Prostate gland (tissue), 2 donors: ENCODE measurements at places on chromosomes 3 and 15.

GRCh38 chr15:59174835-59175831, 31.5 kb upstream of the LDHAL6B start:
- no peaks in the 10 kb centered on the region for H3K27me3 ChIP-seq
- peak overlapping the region; percentile 56 for H3K27ac ChIP-seq
- H3K4me3 ChIP-seq, result no peak overlapping the region
- no peaks in the 10 kb centered on the region for H3K36me3 ChIP-seq
- H3K4me1 ChIP-seq, result no peaks in the 10 kb centered on the region

DNA sequence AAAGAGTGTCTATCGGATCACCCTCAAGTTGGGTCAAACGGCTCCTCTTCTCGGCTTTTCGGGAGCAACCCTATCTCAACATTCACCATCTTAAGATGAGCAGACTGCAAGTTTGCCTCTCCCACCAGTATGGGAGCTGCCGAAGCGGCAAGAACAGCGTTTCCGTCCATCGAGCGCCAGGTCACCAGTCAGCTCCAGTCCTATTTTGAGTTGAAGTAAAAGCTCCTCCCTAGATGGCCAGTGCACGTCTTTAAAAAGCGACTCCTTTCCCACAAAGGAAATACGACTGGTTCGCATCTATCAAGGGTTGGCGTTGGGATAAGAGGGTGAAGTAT, 369 bp upstream of the U2SURP start:
- H3K27me3 ChIP-seq, result no peaks in the 10 kb centered on the region
- H3K27ac ChIP-seq, result peak overlapping the region; percentile 91
- peak overlapping the region; percentile 80 for H3K4me3 ChIP-seq
- no peaks in the 10 kb centered on the region for H3K4me1 ChIP-seq
- no peaks in the 10 kb centered on the region for H3K36me3 ChIP-seq

GRCh38 chr3:172229462-172229861, 190.1 kb downstream of the FNDC3B start:
- H3K36me3 ChIP-seq, result no peaks in the 10 kb centered on the region
- no peaks in the 10 kb centered on the region for H3K4me1 ChIP-seq
- no peak overlapping the region for H3K4me3 ChIP-seq
- H3K27me3 ChIP-seq, result no peaks in the 10 kb centered on the region

DNA sequence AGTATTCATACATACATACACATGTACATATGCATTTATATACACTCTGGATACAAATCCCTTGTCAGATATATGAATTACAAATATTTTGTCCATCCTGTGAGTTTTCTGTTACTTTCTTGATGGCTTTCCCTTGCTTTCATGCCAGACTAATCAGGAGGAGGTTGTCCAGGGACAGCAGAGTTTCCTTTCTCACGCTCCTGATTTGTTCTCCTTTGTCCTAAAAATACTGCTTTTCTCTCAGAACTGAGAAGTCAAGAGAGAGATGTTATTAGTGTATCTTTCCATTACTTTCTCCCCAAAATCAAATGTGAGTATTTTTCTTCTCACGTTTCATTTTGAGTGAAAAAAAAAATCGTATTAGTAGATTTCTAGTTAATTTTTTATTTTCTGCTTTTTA, 12.1 kb upstream of the TCAIM start:
- no peak for DNase-seq
- no peak overlapping the region for H3K4me3 ChIP-seq
- no peaks in the 10 kb centered on the region for H3K27me3 ChIP-seq

- H3K4me3 ChIP-seq, result no peak overlapping the region
- H3K27me3 ChIP-seq, result no peaks in the 10 kb centered on the region
- H3K4me1 ChIP-seq, result no peaks in the 10 kb centered on the region
- DNase-seq, result no peak
- no peaks in the 10 kb centered on the region for H3K36me3 ChIP-seq
Observed at GRCh38 chr3:186414735-186415419, 52.8 kb upstream of the DGKG start.

- peak overlapping the region; percentile 0 for H3K27ac ChIP-seq
- no peak overlapping the region for H3K4me3 ChIP-seq
- H3K36me3 ChIP-seq, result no peaks in the 10 kb centered on the region
- DNase-seq, result no peak
- H3K27me3 ChIP-seq, result no peaks in the 10 kb centered on the region
Observed at GRCh38 chr3:138281561-138281960, 48.1 kb downstream of the NME9 start.

- H3K27ac ChIP-seq, result no peak overlapping the region
- no peak for DNase-seq
- H3K4me3 ChIP-seq, result no peak overlapping the region
- H3K27me3 ChIP-seq, result no peaks in the 10 kb centered on the region
Observed at GRCh38 chr3:196604548-196604947, 34.9 kb upstream of the NRROS start.

GRCh38 chr3:163508206-163508605, 1570.1 kb downstream of the SI start:
- no peak overlapping the region for H3K4me3 ChIP-seq
- no peaks in the 10 kb centered on the region for H3K4me1 ChIP-seq
- no peak for DNase-seq
- no peak overlapping the region for H3K27ac ChIP-seq
- no peaks in the 10 kb centered on the region for H3K27me3 ChIP-seq

GRCh38 chr15:71683411-71684274, 126.7 kb upstream of the NR2E3 start:
- H3K36me3 ChIP-seq, result no peaks in the 10 kb centered on the region
- no peak overlapping the region for H3K27ac ChIP-seq
- H3K27me3 ChIP-seq, result no peaks in the 10 kb centered on the region
- no peak overlapping the region for H3K4me3 ChIP-seq
- H3K4me1 ChIP-seq, result no peaks in the 10 kb centered on the region

DNA sequence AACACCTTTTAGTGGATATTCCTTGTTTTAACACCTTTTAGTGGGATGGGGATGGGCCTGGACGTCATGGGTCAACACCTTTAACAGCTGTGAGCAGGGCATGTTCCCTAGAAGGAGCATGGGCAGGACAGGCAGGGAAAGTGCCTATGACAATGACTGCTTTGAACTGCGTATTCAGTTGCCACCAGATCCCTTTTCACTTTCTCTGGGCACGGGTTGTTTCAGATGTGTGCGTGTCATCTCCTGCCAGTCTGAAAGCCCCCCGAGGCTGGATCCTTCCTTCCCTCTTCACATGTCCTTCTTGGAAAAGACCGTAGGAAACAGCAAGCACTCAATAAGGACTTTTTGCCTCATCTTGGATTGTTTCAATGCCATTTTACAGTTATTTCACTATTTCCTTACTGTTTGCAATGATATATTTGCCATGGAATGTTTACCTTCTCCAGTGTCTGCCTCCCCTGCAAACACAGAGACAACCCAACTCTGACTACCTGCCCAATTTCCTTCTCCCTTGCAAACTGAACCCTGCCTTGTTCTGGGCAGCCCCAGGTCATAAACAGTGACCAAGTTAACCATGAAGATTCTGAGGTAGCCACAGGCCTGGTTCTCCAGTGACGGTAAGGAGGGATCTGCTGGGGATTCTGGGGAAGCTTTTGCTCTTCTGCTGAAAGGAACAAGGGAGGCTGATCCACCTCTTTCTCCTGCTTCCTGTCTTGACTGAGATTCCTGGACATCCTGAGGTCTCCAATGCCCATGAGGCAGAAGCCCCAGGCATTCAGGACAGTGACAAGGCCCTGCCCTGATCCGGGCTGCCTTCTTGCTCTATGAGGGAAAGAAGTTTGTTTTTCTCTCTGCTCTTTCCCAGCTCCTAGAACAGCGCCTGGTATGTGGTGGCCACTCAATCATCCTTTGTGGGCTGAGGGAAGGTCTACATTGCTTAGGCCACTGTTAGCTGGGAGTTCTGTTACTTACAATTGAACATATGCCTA, 51.8 kb downstream of the NOX5 start:
- DNase-seq, result no peak
- no peaks in the 10 kb centered on the region for H3K27me3 ChIP-seq
- no peak overlapping the region for H3K4me3 ChIP-seq
- H3K4me1 ChIP-seq, result no peaks in the 10 kb centered on the region
- H3K36me3 ChIP-seq, result no peaks in the 10 kb centered on the region

GRCh38 chr3:49757197-49757596, 29.1 kb downstream of the IP6K1 start:
- no peak overlapping the region for H3K27ac ChIP-seq
- no peaks in the 10 kb centered on the region for H3K27me3 ChIP-seq
- H3K36me3 ChIP-seq, result no peaks in the 10 kb centered on the region
- no peak overlapping the region for H3K4me3 ChIP-seq

GRCh38 chr15:81865850-81866537, 179.8 kb downstream of the MEX3B start:
- no peak overlapping the region for H3K4me3 ChIP-seq
- no peaks in the 10 kb centered on the region for H3K27me3 ChIP-seq
- H3K27ac ChIP-seq, result no peak overlapping the region
- H3K4me1 ChIP-seq, result no peaks in the 10 kb centered on the region

DNA sequence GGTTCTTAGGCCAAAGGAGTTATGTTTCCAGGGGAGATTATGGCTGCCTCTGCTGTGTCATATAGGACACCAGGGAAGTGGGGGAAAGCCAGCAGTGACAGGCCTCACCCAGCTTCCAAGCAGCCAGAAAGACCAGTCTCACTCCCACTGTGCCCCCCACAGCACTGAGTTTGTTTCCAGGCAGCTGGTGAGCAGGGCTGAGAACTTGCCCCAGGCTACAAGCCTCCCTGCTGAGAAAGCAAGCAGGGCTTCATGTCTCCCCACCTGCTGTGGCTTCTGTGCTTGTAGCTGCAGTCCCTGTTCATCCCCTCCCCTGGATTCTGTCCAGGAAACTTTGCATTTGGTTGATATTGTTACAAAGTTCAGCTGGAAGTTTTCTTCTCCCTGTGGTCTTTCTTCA, 376.3 kb downstream of the PDCD6IP start:
- H3K36me3 ChIP-seq, result no peaks in the 10 kb centered on the region
- H3K27me3 ChIP-seq, result no peaks in the 10 kb centered on the region
- H3K4me3 ChIP-seq, result no peak overlapping the region
- no peaks in the 10 kb centered on the region for H3K4me1 ChIP-seq
- DNase-seq, result no peak

- H3K4me3 ChIP-seq, result no peak overlapping the region
- H3K4me1 ChIP-seq, result no peaks in the 10 kb centered on the region
Observed at GRCh38 chr3:73319179-73319769, 257.8 kb downstream of the EBLN2 start.

- H3K27me3 ChIP-seq, result no peaks in the 10 kb centered on the region
- DNase-seq, result no peak
Observed at GRCh38 chr3:130627882-130628281, 110.9 kb downstream of the COL6A6 start.

- no peak overlapping the region for H3K4me3 ChIP-seq
- no peak overlapping the region for H3K27ac ChIP-seq
- no peaks in the 10 kb centered on the region for H3K27me3 ChIP-seq
Observed at GRCh38 chr15:96181873-96182301, 148.6 kb upstream of the NR2F2 start.

- no peaks in the 10 kb centered on the region for H3K4me1 ChIP-seq
- no peak for DNase-seq
- H3K27me3 ChIP-seq, result no peaks in the 10 kb centered on the region
- H3K36me3 ChIP-seq, result no peaks in the 10 kb centered on the region
- H3K27ac ChIP-seq, result no peak overlapping the region
Observed at GRCh38 chr15:79017953-79018352, 72.6 kb downstream of the RASGRF1 start.

DNA sequence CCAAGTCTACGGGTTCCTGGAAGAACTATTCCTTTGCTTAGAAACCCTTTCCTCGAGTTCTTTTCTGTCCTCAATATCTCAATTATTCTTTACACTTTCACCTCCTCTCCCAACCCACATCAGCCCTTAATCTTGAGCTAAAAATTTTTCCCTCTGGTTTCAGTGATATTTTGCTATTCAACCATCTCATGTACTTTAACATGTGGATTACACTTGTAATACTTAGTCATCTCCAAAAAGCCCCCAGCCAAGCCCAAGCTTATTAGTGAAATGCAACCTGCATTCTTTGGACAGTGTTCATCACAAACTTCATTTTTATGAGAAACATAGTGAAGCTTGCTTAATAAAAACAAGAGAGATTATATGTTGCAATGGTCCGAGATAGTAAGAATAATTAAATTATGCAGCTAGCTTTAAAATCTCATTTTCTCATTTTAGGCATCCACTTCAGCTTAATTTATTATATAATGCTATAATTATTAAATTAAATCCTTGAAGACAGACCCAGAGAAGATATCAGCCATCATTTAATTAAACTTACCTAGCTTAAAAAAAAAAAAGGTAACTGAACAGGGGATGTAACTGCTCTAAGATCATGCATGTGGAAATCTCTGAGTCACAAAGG, 534.5 kb upstream of the TBL1XR1 start:
- no peak overlapping the region for H3K27ac ChIP-seq
- no peak overlapping the region for H3K4me3 ChIP-seq
- no peaks in the 10 kb centered on the region for H3K27me3 ChIP-seq
